NCI-H1694 treated with DMSO at 0.1 percent for 48 hours (cell line): ENCODE measurements at places on chromosomes 5 and 9.

GRCh38 chr5:142133330-142134206 lies 25.0 kb downstream of the NDFIP1 start:
- DNase-seq = no peak

- DNase-seq = no peak
Observed at GRCh38 chr9:111630182-111630963, 761 bp upstream of the DNAJC25 start.

- no peak for DNase-seq
Observed at GRCh38 chr5:73797132-73797510, 171.1 kb downstream of the ARHGEF28 start.

DNA sequence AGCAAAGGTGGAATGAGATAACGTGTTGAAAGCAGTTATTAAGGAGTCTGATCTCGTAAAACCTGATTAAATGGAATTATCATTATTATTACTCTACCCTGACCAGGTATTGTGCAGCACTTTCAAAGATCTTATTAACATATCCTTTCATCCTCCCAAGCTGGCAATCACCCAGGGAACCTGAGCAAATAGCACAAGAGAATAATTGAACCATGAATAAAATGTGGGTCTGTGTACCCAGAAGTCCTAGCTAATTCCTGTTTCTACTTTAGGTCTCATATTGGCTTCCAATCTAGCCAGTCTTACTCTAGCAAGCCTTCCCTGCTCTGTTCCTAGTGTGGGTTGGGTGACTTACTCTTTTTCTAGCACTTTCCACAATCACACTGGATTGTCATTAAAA lies 162.2 kb upstream of the STK32A start:
- DNase-seq = no peak

DNA sequence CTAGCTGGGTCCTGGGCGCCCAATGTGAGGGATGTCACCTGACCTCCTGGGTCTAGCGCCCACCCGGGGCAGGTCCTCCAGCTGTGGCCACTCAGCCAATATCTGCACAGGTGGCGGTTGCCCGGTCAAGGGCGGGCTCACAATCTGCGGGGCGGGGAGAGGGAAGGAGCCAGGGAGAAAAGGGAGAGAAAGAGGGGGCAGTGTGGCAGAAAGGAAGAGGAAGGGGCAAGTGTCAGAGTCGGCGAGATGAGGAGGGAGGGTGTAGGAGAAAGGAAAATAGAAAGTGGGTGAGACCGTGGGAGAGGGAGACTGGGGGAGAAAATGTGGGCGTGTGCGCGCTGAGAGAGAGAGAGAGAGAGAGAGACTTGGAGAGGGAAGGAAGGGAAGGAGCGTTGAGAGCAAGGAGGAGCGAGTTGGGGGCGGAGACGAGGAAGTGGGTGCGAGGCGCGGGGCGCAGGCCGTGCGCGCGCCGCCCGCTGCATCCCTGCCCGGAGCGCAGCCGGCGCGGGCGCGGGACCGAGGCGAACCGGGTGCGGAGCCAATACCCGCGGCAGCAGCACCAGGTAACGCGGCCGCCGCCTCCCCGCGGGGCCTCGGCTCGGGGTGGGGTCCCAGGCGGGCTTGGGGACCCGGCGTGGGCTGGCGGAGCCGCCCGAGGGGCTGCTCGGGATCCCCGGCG lies at the start of gene HRH2:
HRH2 (plus strand) TSS at position 479 of the 679 bp plus-strand sequence. CDS start 25,163 bp downstream, outside the sequence.
- DNase-seq = no peak

DNA sequence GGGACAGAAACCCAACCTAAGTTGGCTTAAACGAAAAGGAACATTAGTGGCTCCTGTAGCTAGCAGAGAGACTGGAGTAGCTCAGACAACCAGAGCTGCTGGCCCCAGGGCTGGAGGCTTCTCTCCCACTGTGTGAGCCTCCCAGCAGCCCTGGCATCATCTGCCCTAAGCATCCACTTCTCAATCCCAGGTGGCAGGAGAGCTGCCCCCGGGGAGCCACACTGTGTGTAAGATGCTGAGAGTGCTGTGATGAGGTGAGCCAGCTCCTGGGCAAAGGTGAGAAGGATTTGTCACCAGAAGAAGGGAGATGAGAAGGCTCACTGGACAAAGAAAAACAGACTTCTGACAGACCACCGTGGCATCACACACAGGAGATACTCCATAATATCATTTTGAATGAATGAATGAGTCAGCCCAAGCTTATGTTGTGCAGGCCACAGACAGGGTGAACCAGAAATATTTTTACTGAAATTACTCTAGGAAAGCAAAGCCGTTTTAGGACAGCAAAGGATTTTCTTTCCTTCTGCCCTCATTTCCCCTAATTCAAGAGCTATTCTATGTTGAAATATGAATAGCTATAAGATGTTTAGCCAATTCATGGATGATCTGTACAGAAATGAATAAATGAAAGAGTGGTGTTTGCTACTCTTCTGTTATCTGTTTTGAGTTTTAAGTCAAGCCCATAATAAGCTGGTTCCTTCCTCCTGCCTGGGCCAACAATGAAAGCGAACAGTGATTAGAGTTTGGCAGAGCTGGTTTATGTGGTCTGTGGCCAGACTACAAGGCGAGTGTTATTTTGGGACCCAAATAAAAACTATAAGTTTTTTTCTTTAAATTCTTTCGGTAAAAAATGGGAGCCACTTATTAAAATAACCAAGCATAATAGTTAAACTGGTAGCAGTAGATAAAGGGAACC lies 57.4 kb upstream of the ECM2 start:
- no peak for DNase-seq

DNA sequence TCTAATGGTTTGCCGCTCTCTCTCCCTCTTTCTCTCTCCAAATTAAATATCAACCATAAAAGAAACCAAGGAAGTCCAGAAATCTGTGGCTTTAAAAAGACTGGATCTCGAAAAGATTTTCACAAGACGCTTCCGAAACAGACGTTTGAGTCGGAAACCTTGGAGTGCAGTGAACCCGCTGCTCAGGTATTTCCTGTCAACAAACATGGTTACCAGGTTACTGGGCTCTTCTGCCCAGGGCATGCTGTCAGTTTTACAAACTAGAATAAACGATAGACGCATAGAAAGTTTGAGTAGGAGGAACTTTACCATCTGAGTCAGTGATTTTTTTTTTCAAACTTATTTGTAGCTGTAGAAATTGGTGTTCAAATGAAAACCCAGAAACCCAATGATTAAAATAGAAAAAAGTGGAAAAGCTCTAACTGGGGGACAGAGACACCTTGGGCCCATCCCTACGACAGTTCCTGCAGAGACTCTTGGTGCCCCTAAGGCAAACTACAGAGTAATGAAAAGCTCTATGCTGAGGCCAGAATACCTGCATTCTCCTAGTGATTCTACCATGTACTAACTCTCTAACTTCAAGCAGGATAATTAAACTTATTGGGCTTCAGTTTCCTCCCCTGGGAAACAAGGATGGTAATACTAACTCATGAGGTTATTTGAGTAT lies 90.0 kb downstream of the DOCK8 start:
- no peak for DNase-seq

GRCh38 chr9:120985819-120986222 lies 59.2 kb upstream of the TRAF1 start:
- DNase-seq = peak; percentile 12

- DNase-seq = no peak
Observed at GRCh38 chr9:16150938-16151650, 598.3 kb downstream of the CCDC171 start.

- no peak for DNase-seq
Observed at GRCh38 chr9:108933231-108933717, 650 bp downstream of the ELP1 start.

DNA sequence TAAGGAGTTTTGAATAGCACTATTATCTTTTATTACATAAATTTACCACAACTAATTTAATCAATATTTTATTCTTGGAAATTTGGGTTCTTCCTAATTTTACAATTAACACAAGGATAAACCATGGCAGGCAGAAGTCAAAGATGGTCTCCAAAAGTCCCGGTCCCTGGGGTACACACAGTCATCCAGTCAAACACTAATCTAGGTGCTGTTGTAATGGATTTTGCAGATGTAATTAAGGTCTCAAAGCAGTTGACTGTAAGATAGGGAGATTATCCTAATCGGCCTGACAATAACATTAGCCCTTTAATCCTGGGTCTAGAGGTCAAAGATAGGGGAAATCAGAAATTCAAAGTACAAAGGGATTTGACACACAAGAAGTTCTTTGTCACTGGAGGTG lies 57.5 kb upstream of the HTR1A start:
- no peak for DNase-seq

DNA sequence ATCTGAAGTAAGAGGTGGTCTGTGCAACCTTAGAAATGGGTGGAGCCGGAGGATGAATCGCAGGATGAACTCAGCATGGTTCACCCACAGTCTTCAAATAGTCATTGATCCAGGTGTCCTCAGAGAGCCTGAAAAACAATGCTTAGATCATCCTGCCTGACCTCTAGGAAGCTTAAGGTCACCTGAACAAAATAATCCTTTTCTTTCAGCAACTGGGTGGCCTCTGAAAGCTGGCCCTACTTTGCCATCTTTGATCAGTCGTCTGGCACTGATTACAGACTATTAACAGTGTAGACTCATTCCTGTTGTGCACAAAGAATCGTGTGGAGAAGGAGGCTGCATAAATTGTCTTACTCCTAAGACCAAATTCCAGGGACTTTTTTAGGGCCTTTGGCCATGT lies 50.7 kb downstream of the PIP5K1B start:
- no peak for DNase-seq

- no peak for DNase-seq
Observed at GRCh38 chr9:71758277-71758676, 10.0 kb downstream of the CEMIP2 start.

- DNase-seq = peak; percentile 65
Observed at GRCh38 chr9:33225319-33226147, 14.4 kb upstream of the SPINK4 start.

GRCh38 chr9:121249563-121249962 lies 18.4 kb upstream of the GSN start:
- no peak for DNase-seq

- no peak for DNase-seq
Observed at GRCh38 chr9:115910959-115911358, 242.6 kb upstream of the PAPPA start.

DNA sequence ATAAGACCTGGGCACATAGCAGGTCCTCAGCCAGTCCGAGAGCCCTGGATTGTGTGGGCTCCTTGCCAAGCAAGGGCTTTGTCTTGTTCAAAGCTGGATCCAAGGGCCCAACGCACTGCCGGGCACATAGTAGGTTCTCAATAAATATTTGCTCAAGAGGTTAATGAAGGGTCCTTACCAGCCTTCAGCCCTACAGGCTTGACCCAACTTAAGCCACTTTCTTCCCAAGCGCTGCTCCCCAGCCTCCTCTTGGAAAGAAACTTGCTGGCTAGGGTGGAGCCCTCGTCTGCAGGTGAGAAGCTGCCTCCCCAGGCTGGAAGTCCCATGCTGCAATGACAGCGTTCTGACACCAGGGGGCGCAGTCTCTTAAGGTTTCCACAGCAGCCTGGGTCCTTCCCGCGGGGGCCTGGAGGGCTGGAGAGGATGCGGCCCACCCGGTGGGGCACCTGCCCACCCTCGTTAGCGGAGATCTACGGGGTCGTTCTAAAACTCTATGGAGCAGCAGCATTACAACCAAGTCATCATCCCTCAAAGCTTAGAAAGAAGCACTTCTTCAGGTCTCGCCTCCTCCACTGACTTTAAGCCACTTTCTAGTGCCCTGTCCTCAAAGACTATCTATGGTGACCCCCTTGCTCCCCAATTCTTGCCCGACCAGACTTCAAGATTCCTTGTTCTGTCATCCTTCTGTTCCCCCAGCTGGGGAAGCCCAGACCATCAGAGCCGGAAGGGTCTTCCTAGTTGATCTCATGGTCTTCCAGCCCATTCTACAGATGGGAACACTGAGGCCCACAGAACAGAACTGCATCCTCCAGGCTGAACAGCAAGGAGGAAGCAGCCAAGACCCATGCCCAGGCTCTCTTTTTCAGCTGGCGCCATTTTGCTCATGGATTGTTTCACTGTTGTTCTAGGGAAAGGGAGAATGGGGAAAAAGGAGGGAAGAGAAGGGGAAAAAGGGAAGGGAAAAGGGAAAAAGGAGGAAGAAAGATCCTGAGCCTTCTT lies 115.4 kb downstream of the LHX2 start:
- peak; percentile 55 for DNase-seq

GRCh38 chr9:127158786-127159324 lies 36.4 kb upstream of the ANGPTL2 start:
- no peak for DNase-seq

DNA sequence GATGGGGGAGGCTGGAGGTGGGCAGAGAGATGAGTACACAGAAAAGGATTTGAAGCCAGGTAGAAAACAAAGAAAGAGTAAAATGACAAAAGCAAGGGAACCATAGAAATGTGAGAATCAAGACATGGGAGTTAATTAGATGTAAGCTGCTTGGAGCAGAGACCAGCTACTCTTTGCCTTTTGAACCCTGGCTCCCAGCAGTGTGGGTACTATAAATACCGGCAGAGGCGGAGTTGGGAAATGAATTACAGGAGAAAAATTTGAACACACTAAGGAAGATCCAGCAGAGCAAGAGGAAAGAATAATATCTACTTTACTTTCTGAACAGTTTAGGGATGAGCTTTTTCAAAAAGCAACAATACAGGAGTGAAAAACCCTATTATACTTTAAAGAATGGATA lies 36.5 kb downstream of the KIF24 start:
- no peak for DNase-seq

- DNase-seq = no peak
Observed at GRCh38 chr5:35838370-35839042, 18.2 kb upstream of the IL7R start.

- DNase-seq = peak; percentile 7
Observed at GRCh38 chr5:147160902-147161700, 73.7 kb upstream of the STK32A start.

- no peak for DNase-seq
Observed at GRCh38 chr5:160657622-160658458, 194.2 kb downstream of the ATP10B start.

DNA sequence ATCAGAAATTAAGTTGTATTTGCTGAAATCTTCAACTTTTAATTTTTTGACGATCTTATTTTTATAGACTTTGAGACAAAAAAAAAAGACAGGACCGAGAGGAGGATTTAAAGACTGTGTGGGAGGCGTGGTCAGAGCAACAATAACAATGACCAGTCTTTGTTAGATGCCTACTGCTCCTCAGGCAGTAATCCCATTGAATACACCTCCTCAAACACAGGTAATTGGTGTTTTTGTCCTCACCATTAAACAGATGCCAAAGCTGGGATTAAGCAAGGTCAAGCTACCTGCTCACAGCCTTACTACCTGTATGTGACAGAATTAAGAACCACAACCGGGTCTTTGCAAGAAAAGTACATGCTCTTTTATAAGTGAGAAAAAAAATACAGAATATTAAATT lies 233.3 kb upstream of the GRAMD2B start:
- DNase-seq = no peak

GRCh38 chr5:159916841-159917761 lies 819 bp downstream of the ADRA1B start:
- no peak for DNase-seq
